ENCODE measurements at places on chromosomes 1 and 21.

DNA sequence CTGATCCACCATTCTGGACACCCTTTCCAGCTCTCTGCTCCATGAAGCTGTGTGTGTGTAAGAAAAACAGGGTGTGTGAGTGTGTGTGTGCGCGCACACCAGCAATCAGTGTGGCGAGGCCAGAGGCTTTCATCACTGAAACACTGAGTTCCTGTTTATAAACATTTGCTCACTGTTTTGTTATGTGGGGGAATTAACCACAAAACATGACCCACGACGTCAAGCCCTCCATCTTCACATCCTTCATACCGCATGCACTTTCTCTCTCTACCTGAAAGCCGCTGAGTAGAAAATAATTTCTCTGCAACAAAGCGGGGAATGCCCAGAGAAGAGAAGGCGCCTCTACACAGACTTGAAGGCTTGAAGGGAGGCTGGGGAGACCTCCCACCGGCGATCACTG lies 148.9 kb upstream of the IRF2BP2 start:
- peak; percentile 26 for DNase-seq

DNA sequence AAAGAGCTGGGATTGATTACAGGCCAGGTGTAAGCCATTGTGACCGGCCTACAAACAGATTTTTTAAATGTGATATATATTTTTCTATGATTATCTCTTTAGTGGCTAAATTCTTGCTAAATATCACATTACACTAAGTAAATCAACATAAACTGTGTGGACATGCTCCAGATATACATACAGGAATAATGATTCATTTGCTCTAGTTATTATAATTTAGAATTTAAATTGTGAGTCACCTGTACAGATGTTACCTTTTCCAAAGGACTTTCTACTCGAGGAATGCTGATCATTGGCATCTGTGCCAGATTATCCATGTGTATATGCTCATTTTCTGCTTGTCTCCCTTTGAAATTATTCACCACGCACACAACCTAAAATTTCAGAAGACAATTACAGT lies 90.1 kb downstream of the PLPPR5 start:
- no peak for DNase-seq

- DNase-seq = no peak
Measured at GRCh38 chr1:90412563-90412962, 304.5 kb downstream of the BARHL2 start.

- no peak for DNase-seq
Measured at GRCh38 chr1:226325178-226325577, 16.2 kb upstream of the LIN9 start.

- DNase-seq = no peak
Measured at GRCh38 chr1:53726009-53726600, 12.9 kb downstream of the GLIS1 start.

DNA sequence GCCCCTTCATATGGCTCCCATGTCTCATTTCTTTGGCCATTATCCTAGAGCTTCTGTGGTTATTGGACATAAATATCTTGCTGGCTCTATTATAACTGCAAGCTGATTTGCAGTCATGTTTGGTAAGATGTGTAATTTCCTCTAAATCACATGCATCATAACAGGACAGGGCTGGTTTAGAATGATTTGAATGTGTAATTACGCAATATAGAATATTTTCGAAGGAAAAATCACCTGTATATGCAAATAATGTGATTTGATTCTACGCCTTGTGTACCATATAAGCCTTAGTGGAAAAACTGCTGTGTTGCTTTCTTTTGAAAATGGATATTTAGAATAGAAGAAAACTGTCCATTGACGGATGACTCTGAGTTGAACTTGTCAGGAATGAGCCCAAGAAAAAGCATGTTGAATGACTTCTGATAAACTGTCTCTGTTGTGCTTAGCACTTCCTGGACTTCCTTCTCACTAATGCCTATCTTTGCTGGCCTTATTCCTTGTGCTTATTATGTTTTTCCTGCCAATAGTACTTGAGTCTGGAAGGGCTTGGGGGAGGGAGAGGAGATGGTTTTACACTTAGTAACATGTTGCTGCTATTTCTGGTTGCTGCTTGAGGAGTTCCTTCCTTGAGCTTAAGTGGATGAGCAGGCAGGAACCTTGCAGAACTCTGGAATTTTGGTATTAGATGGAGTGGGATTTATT lies 6.5 kb downstream of the CACHD1 start:
- DNase-seq = no peak

- DNase-seq = no peak
Measured at GRCh38 chr21:46110499-46111192, 12.7 kb downstream of the COL6A2 start.

DNA sequence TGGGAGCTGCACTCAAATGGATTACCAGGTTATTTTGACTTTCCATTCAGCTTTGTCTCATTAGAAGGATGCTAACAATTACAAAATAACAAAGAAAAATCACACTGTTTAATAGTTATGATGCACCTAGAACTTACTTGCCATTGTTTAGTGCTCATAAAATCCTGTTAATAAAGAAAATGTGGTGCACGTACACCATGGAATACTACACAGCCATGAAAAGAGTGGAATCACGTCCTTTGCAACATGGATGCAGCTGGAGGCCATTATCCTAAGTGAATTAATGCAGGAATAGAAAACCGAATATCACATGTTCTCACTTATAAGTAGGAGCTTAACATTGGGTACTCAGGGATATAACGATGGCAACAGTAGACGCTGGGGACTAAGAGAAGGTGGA lies 19.8 kb downstream of the MAP3K21 start:
- no peak for DNase-seq

DNA sequence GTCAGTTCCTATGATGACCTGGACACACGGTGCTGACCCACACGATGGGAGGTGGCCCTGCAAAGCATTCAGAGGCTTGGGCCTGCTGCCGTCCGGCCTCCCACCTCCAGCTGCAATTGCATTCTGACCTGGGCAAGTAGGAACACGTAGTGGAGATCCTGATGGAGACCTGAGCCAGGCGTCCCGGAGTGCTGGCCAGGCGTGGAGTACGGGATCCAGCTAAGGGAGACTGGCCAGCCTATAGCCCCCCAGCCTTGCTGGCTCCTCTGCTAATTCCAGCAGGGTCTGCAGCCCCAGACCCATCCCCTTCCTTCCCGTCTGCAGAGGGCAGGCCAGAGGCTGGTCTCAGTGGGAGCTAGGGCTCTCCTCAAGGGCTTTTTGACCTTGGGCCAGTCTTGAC lies 11.2 kb downstream of the CD46 start:
- no peak for DNase-seq

GRCh38 chr1:162696286-162696862 lies 64.1 kb downstream of the DDR2 start:
- DNase-seq = no peak

- no peak for DNase-seq
Measured at GRCh38 chr1:226309398-226310244, 657 bp upstream of the LIN9 start.

DNA sequence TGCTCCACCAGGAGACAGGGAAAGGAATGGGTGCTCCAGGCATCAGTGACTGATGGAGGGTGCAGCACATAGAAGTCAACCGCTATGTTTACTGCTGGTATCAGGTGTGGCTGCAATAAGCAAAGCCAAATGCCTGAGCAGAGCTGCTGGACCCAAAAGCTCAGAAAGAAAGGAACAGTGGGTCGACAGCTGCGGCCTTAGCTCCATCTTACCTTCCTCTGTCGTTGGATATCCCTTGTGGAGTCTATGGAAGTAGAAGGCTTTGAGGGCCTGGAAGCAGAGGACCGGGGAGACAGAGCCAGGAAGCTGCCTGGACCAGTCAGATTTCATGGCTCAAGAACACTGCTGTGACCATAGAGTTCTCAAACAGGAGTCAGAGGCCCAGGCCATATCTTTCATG lies 45.3 kb downstream of the RIMS3 start:
- no peak for DNase-seq

DNA sequence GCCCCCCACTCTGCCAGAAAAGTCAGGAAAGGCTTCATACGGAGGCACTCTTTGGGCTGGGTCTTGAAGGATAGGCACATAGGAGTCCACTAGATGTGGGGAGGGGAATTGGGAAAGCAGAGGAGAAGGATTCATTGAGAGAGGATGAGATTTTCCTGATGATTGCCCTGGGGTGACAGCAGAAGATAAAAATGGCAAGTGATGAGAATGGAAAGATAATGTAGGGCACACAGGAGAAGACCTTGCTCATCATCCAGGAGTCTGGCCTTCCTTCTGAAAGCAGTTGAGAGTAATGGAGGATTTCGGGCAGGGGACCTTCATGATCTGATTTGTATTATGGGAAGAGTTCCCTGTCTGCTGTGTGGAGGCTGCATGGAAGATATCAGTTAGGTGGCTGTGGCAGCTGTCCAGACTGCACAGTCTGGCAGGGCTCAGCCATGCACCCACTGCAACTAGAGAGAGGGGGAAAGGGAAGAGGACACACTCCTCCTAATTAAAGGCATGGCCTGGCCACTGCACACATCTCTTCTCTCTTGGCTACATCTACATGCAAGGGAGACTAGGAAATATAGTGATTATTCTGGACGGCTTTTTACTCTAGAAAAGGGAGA lies 9.6 kb upstream of the FABP3 start:
- no peak for DNase-seq

- no peak for DNase-seq
Measured at GRCh38 chr1:22921452-22922126, 51.1 kb downstream of the LACTBL1 start.

- DNase-seq = no peak
Measured at GRCh38 chr1:184443624-184444023, 56.8 kb downstream of the C1orf21 start.

GRCh38 chr21:44874240-44874496 lies 678 bp upstream of the PTTG1IP start:
- no peak for DNase-seq

DNA sequence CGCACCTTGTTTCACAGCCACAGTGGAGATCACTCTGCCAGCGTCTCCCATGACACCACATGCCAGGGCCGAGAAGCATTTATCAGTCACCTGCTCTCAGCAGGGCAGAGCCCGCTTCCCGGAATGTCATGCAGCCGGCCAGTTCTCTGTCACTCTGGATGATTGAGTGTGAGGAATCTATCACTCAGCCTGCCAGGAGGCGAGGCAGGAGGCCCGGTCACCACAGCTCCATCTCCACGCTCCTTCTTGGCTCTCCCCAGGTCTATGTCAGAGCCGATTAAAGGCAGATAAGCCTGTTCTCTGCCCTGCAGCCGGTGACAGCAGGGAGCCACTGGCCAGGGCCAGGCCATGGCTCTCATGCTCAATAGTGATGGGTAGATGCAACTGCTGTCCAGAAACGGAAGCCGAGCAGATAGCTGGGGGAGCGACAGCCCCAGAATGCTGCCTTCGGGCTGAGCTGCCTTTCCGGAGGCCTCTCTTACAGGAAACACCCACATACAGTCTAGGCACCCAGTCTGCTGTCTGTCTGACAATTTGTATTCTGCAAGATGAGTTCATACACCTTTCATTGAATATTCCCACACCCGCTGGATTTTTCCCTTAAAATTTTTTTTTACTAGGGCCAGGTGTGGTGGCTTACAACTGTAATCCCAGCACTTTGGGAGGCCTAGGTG lies 64.1 kb downstream of the ACTL8 start:
- no peak for DNase-seq

GRCh38 chr1:159970932-159971342 lies 16.9 kb upstream of the SLAMF9 start:
- DNase-seq = no peak

- no peak for DNase-seq
Measured at GRCh38 chr1:150619576-150620509, 9.6 kb downstream of the ENSA start.

- DNase-seq = no peak
Measured at GRCh38 chr1:43760745-43761317, 53.5 kb downstream of the ST3GAL3 start.

GRCh38 chr21:45126204-45126626 lies 51.8 kb downstream of the ADARB1 start:
- DNase-seq = no peak

GRCh38 chr21:27244776-27245175 lies 277.9 kb upstream of the ADAMTS5 start:
- no peak for DNase-seq

- no peak for DNase-seq
Measured at GRCh38 chr1:199701726-199702125, 325.8 kb upstream of the NR5A2 start.

DNA sequence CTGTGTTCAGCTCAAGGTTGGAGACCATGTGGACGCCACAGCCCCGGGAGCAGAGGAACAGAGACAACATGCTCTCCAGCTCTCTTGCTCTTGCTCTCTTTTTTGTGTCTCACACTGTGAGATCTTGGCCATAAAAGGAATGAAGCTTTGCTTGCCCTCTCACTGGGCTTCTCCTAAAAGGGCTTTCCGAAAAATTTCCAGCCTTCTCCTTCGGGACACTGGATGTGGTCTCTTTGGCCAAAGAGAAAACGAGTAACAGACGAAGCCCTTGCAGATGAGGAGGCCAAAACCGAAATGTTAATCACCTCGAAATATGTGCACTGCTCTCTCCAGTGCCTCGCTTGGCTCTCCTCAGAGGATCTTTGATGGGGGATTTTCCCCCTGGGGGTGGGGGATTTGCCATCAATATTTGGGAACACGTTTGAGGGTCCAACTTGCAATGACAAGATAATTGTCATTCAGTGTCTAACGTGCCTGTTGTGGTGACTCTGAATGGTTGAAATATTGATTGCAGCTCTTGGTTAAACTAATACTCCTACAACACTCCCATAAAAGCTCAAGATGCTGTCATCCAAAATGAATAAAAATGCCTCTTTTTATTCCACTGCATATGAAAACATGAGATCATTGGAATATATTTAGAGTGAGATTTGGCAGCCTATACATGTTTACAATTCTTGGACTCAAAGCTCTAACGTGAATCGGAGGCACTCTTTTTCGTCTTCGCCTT lies 68.6 kb upstream of the ANGPTL1 start:
- DNase-seq = no peak

GRCh38 chr1:11483581-11484320 lies 4.8 kb downstream of the DISP3 start:
- DNase-seq = no peak

DNA sequence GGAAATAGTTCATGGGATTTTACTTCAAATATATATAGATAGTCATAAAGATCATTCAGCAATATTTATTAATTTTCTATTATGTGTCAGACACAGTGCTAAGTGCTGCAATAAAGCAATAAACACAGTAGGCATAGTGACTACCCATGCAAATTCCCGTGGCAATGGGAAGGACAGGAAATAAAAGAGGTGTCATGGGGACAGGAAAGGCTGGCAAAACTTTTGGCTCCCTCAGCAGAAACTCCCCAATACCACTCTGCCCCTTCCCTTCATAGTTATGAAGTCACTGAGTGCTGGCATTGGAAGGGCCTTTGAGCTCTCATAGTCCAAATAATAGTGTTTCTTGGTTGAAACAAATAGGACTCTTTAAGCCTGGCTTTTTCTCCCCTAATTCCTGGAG lies 104.4 kb upstream of the DPT start:
- no peak for DNase-seq
